ENCODE measurements at places on chromosomes 7 and 10.
A peak's percentile ranks its signal among the peaks of the same experiment; 100 is the strongest.

- peak; percentile 89 for DNase-seq
Observed at GRCh38 chr10:91163869-91164474, 56.5 kb upstream of the PCGF5 start.

- DNase-seq = no peak
Observed at GRCh38 chr10:23157239-23157681, 34.9 kb upstream of the PTF1A start.

GRCh38 chr10:126458466-126458865 is 70.2 kb upstream of the ADAM12 start:
- DNase-seq = peak; percentile 74

- DNase-seq = no peak
Observed at GRCh38 chr7:135886345-135887132, 90.6 kb downstream of the MTPN start.

- DNase-seq = no peak
Observed at GRCh38 chr7:153524070-153524601, 528.1 kb upstream of the DPP6 start.

GRCh38 chr7:149016876-149017275 is 11.4 kb downstream of the PDIA4 start:
- no peak for DNase-seq

- DNase-seq = peak; percentile 20
Observed at GRCh38 chr10:28367929-28368484, 65.1 kb upstream of the MPP7 start.

DNA sequence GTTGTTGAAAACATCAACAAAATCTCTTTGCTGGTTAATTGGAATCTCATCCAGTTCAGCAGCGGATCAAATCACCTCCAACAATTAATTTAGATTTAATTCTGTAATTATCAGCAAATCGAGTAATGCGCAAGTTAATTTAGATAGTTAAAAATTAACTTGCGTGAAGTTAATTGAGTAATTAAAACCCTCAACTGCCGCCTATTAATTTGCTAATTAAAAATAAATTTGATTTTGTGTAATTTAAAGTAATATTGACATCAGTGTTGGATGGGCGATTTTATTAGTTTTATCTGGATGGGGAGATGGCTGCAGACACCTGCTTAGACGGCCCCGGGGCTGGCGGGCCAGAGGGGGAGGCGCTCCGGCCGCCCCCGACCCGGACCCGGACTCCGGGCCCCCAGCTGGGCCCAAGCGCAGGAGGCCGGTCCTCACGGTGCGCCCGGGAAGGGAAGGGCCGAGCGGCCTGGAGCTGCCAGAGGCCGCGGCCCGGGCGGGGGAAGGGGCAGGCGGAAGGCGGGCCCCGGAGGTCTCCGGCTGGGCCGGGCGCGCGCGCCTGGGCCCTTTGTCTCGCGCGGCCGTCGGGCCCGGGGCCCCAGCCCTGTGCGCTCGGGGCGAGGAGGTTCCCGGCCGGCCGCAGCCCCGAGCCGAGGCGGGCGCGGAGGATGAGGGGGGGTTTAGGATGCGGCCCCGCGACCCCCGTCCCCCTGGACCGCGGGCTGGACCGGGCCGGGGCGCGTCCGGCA is 3.3 kb upstream of the UNCX start:
- DNase-seq = no peak

- no peak for DNase-seq
Observed at GRCh38 chr7:152571068-152571467, 104.9 kb downstream of the XRCC2 start.

DNA sequence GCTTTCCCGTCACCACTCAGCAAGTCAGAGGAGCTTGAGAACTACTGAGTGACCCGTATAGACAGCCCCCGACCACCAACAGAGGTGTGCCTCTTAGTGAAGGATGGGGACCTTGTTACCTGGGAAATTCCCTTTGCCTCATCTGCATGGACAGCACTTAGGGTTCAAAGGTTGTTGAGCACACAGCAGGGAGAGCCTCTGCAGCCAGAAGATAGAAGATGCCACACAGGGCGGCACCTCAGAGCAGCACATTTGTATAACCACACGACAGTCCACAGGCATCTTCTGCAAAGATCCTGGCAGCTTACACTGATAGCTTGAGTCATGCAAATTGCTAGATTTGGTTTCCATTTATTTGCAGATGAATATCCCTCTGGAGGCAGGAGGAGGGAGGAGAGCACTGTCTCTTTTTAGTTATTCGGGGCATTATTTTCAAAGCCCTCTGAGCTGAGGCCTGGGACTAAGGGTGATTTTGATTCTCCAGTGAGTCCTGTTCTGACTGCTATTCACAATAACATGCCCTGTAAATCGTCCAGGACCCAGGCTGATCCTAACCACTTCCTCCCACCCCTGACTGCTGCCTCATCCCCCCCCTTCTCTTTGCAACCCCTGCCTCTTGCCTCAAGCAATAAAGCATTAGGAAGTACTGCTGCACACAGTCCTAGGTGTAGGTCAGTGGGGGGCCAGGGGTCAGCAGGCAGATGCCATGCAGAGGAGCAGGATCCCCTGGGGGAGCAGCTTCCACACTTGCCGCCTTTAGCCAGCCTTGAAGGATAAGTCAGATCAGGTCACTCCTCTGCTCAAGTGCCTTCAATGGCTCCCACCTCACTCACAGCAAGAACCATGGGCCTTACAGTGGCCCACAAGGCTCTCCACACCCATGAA is 24.6 kb upstream of the INMT start:
- DNase-seq = no peak

GRCh38 chr7:38660427-38661099 is 29.4 kb upstream of the AMPH start:
- peak; percentile 60 for DNase-seq

- no peak for DNase-seq
Observed at GRCh38 chr10:102152545-102152890, 329 bp downstream of the NOLC1 start.

GRCh38 chr7:18457832-18458231 is 37.7 kb upstream of the HDAC9 start:
- no peak for DNase-seq

- no peak for DNase-seq
Observed at GRCh38 chr10:108583877-108584276, 1339.4 kb downstream of the XPNPEP1 start.

DNA sequence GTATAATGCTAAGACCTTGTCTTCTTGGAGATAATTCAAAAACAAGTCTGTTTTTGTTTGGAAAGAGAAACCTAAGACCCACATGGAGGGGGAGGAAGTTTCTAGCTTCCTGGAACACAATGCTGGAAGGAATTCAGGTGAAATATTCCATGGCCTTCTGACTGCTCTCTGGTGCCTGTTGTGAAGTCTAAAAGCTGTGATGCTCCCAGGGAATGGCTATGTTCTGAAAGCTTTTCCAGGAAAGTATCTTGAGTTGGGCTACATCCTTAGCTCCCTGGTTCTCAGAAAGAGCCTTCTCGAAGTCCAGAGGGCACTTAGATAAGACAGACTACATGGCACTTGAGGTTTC is 12.5 kb upstream of the PFKP start:
- no peak for DNase-seq

- DNase-seq = peak; percentile 75
Observed at GRCh38 chr10:67923551-67923950, 39.1 kb downstream of the SIRT1 start.

DNA sequence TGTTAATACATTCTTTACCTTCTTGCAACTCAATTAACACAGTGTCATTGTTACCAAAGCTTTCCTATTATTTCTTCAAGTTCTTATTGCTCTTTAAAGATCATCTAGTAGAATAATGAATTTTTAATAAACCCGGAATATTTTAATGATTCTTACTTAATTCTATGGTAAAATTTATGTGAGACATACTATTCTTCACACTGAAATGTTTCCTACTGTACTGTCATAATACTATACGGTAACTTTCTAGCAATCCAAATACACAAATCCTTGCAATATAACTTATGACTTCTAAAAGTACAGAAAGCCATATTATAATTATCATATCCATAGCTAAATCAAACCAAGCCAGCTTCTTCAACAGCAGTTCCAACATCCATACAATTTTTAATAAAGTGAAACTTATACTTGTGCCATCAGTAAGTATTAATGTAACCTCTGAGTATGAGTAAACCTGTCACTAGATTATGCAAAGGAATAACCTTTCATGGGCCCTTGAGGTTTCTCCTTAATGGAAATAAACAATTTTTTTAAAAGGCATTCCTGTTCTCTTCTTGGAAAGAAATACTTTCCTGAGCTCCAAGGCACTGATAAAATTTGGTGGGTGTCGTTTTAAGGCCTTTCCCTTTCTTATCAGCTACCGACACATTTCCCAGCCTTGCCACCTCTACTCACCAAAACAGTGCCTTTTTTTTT is 87.4 kb downstream of the IMMP2L start:
- no peak for DNase-seq

- DNase-seq = no peak
Observed at GRCh38 chr10:42975005-42975493, 101.8 kb upstream of the RET start.

- DNase-seq = no peak
Observed at GRCh38 chr10:17066000-17066399, 63.6 kb downstream of the CUBN start.

DNA sequence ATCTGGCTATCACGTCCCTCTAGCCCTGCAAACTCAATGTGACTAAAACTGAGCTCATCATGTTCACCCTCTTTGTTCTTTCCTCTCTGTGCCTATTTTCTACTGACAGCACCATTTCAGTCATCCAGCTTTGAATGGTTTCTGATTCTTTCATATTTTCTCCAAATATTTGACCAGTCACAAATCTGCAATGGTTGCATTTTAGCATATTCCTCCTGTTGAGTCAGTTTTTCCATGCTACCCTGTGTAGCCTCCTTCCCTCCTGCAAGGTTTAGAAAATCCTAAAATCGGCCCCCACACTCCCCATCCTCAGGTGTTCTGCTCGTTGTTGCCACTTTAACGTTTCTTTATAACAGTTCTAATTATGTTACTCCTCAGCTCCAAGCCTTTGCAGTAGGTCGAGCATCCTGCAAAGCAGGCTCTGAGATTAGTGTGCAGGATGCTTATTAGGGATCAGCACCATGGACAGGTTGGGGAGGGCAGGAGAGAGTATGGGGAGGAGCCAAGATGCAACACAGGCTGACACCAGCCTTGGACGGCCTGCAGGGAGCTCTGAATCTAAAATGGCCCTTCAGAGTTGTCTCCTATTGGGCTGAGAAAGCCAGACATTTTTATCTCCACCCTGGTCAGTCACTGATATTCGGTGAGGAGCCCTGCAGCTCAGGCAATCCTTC is 531.0 kb upstream of the COBL start:
- DNase-seq = no peak

GRCh38 chr10:98031440-98031839 is 1.0 kb upstream of the CRTAC1 start:
- DNase-seq = no peak

- peak; percentile 14 for DNase-seq
Observed at GRCh38 chr7:41508755-41509154, 194.1 kb downstream of the INHBA start.

DNA sequence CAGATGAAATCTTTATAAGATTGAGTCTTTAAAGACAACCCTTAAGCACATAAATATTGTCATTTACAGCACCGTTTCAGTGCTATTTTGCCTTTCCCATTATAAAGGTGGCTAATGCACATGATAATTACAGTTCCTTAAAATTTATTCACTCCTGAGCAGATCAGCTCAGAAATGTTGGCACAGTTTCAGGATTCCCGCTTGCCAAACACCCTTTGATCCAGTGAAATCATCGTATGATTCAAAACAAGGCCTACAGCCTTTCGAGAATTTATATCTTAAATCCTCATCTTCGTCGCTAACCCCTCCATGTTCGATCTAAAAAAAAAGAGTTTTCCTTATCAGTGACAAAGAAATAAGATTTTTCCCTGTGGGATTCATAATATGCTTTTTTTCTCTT is 14.1 kb upstream of the SOSTDC1 start:
- no peak for DNase-seq

- no peak for DNase-seq
Observed at GRCh38 chr10:6320320-6321010, 117.7 kb downstream of the PFKFB3 start.

DNA sequence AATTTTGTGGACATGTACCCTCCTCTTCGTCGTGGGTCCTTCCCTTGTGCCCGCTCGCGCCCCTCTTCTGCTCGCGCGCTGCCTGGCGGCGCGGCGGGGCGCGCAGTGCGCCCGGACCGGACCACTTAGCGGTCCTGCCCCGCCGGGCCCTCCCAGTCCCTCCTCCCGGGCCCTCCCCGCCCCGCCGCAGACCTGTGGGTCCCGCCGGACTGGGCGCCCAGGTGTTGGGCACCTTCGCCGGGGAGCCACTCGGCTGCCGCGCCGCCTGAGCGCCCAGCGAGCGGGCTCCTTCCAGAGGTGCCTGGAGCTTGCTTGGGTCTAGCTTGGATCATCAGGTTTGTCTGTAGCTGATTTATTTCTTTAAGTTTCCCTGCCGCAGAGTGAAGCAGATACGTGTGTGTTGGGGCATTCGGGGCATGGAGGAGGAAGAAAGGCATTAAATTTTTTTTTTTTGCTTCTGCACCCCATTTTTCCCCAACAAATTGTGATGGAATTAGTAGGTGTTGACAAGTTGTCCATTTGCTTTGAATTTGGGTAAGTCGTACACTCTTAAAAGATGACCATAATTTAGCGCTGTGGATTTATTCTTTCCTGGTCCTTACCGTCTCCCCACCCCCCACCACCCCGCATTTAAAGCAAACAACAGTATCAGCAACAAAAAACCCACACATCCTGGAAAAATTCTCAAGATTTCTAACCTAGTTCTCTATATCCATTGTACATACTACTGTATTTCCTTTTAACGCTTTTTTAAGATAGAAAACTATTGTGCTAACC is 905 bp downstream of the C1GALT1 start:
- peak; percentile 52 for DNase-seq

DNA sequence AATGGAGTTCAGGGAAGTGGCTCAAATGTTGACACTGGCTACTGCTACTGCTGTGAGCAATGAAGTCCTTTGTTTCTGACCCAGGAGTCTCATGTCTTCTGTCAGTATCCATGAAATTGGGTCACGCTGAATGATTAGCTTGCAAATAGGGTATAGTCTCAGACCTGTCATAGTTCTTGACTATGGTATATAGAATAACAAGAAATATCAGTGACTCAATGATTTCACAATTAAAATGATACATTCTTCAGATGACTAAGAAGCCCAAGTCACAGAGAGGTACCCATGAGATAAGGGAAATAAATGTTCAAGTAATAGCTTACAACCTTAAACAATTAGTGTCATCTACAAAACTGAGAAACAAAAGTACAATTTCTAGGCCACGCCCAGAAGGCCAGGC is 89.3 kb downstream of the LYZL2 start:
- DNase-seq = no peak

GRCh38 chr10:61986382-61986781 is 84.9 kb downstream of the ARID5B start:
- DNase-seq = no peak

- DNase-seq = no peak
Observed at GRCh38 chr7:94856643-94857042, 50.8 kb upstream of the PPP1R9A start.

GRCh38 chr7:2640482-2640830 is 8.7 kb downstream of the TTYH3 start:
- DNase-seq = no peak

GRCh38 chr10:6056411-6057135 is 5.6 kb downstream of the IL2RA start:
- no peak for DNase-seq

GRCh38 chr10:18254086-18254485 is 113.9 kb downstream of the CACNB2 start:
- DNase-seq = no peak

All from EL (cell line).